HuH-7.5 (cell line): ENCODE measurements at places on chromosomes 3 and 15.

DNA sequence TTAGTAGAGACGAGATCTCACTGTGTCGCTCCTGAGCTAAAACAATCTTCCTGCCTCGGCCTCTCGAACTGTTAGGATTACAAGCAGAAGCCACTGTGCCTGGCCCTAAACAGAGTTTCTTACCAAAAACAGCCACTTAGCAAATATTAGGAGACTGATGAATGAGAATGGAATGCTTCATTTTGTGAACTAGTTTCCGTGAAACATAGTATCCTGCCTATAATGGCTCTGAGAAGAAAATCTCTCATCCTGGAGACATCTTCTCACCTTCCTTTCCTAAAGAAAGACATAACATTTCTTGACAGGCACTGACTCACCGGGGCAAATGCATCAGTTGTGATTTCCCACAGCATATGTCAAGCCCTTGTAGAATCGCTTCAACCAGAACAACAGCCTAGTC lies 44.9 kb downstream of the GJD2 start:
- DNase-seq = no peak

GRCh38 chr3:189937302-189938127 lies 183.2 kb downstream of the P3H2 start:
- DNase-seq = no peak

GRCh38 chr15:66565741-66566144 lies at the start of gene LCTL:
TSS of gene LCTL (minus strand) at chr15:66565998. CDS start at chr15:66565365, 633 bp downstream.
- DNase-seq = no peak

DNA sequence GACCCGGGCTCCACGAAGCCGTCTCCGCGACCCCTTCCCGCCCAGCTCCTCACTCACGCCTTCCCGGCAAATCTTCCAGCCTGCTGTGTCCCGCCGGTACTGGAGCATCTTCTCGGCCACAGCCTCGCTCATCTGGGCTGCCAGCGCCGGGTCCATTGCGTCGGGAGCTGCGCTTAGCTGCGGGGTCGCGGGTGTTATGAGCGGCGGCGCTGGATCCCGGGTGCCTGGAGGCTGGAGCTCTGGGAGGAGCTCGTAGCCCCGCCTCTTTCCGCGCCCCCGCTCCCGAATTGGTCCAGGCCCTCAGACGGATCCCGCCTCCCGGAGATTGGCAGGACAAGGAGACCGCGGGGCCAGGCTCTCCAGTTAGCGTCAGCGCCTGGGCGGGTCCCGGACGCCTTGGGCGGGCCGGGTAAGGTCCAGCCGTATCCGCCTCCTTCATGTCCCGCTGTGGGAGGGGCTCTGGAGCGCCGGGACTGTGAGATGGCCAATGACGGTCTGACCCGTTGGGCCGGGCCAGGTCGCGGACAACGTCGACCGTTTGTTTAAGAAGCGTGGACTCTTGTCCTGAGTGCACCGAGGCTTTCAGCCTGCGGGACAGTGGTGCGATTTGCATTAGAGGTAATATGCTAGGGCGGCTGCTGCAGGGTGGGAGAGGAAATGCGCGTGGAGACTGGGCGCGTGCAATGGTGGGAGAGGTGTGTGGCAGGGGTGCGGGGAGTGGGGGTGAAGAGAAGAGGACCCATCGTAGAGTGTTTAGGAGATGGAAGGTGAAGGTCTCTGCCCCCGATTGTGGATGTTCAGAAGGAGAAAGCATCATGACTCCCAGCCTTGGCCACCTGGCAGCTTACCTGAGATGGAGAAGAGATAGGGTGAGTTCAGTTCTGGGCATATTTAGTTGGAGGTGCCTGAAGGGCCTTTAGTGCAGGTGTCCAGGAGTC lies at the start of gene STARD5:
Gene STARD5, minus strand, starts transcription at position 198 of the 938 bp plus-strand sequence. Its CDS starts 42 bp downstream, at position 156.
- peak; percentile 96 for DNase-seq

GRCh38 chr3:138849222-138849940 lies 14.7 kb upstream of the PIK3CB start:
- DNase-seq = no peak

GRCh38 chr15:98905963-98906711 lies 101.5 kb downstream of the PGPEP1L start:
- no peak for DNase-seq

DNA sequence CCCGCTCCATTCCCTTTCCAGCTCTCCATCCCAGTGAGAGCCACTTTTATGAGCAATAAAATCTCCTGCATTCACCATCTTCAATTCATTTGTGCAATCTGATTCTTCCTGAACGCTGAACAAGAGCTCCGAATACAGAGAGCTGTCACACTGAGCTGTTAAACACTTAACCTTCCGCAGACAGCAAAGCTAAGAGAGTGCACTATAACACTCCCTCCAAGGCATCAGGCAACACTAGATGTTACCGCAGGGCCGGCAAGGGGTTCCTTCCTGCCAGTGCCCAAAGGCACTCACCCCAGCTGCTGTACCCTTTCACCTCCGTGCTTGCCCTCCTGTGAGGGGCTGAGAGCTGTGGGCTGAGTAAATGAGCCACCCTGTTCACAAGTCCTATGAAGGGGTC lies 85.6 kb downstream of the BCHE start:
- DNase-seq = no peak

GRCh38 chr3:168165390-168166269 lies 69.9 kb upstream of the GOLIM4 start:
- DNase-seq = peak; percentile 18

GRCh38 chr3:122377975-122378374 lies 5.1 kb downstream of the MIX23 start:
- DNase-seq = no peak
